Posterior vena cava (tissue), 2 donors: ENCODE measurements at places on chromosomes 5 and 9.

GRCh38 chr9:96813607-96814006 is 35.7 kb upstream of the ZNF510 start:
- DNase-seq = no peak

DNA sequence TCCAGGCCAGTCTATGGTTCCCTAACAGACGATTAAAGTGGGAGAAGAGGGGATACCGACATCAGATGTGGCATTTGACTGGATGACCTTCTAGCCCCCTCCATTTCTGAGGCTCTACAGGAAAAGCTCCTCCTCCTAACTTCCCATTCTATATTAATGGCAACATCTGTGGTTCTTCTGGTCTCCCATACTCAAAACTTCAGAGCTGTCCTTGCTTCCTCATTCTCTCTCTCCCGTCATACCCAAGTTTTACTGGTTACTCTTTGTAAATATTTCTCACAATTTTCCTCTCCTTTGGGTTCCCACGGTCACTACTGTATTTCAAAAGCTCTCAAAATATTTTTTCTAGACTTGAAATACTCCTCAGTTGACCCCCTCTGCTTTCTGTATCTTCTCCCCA is 36.0 kb upstream of the IL7R start:
- no peak for DNase-seq

- no peak for DNase-seq
Observed at GRCh38 chr5:174247301-174247700, 201.8 kb downstream of the NSG2 start.

DNA sequence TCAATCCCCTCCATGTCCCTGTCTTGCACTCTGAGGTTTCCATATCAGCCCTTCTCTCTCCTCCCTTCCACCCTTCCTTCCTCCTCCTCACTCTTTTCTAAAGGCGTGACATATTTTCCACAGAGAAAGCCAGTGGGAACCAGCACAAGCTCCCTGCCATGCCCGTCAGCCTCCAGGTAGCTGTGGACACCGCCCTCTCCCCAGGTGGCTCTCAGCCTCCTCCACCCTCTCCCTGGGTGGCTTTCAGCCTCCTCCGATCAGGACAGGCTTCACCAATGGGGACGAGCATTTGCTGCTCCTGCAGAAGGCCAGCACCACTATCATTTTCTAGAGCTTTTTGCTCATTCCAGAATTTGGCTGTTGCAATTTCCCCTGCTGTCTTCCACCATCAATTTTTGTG is 236.6 kb downstream of the GADD45G start:
- DNase-seq = no peak
